ENCODE measurements at places on chromosomes 5 and 9.

DNA sequence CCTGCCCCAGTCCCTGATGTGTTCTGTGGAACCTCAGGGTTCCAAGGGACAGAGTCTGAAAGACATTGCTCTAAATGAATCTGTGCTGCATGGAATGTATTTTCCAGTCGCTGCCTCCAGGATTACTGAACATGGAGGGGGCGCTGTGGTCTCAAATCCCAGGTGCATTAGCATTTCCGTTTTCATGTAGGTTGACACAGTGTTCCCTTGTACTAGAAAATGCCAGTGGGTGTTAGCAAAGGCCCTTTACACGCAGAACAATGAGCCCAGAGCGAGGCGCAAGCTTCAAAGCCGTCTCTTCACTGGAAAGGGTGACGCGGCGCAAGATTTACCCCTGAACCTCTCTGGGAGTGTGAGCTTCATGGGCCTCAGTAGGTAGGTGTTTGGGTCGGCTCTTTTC, 308.3 kb downstream of the SLIT3 start:
- no peak for DNase-seq

DNA sequence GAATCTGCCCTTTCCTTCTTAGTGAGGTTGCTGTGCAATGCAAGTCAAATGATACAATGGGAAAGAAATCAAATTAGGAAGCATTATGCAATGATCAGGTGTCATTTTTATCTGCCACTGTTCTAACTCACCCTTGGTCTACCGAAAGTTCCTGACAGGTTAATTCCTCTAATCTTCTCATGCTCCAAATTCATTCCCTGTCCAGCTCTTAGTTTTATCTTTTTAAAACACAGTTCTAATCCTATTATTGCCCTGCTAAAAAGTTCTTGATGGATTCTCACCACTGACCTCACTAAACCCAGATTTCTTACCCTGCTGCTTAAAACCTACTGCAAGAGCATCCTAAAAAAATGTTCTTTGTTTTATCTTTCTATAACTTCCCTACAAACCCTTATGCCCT, 1000.9 kb downstream of the CDH18 start:
- peak; percentile 17 for DNase-seq

- DNase-seq = no peak
These were observed 44.8 kb downstream of the PLCXD3 start for GRCh38 chr5:41465493-41466171.

DNA sequence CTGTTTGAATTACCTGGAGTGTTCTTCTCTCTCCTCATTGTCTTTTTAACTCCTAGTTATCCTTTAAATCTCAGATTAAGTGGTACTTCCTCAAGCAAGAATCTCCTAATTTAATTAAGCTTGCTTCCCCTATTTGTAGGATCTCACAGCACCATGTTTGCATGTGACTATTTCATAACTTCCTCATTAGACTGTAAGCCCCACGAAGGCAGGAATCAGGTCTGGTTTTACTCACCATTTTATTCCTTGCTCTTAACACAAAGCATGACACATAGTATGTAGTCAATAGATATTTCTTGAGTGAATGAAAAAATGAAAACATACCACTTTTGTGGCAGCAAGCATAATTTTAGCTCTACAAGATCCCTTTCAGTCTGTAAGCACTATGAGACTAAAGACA, 1.3 kb upstream of the ERMP1 start:
- no peak for DNase-seq

DNA sequence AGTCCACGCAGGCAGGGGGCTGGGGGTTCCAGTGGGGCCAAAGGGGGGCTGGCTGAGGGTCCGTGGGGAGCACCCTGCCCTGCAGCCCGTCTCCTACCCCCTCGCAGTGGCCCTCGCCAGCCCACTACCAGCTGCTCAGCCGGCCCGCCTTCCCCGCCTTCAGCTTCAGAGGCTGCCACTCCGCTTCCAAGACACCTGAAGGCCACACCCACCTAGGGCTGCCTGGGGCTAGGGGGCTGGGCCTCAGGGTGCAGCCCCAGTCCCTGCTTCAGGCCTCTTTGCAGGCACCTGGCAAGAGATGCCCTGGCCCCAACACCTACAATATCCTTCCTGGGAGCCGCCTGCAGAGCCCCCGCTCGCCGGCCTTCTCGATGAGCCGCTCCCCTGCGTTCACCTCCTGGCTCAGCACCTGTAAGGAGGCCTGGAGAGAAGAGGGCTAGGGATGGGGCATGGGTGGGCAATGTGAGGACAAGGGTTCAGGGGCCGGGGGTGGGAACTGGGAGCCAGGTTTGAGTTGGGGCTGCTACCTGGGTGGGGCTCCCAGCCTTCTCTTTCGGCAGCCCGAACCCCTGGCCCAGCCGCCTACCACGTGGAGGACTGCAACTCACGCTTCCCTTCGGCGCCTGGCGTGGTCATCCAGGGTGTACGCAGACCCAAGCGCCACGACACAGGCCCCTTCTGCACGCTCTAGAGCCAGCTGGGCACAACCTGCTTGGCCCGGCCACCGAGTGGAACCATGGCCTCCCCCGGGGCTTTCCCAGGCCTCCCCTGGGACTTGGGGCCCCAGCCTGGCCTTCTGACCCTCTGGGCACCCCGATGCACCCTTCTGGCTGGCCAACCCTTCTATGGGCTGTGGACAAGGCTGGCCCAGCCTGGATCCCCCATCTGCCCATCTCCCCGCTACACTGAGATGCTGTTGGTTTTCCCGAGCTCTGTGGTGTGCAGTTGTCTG, 1.7 kb downstream of the STPG3 start:
- peak; percentile 55 for DNase-seq

GRCh38 chr9:109048822-109049221, 35.5 kb upstream of the CTNNAL1 start:
- DNase-seq = no peak

- DNase-seq = no peak
These were observed 75.2 kb downstream of the FCHO2 start for GRCh38 chr5:73030995-73031394.

GRCh38 chr9:123470121-123470782, 114.3 kb downstream of the CRB2 start:
- no peak for DNase-seq

DNA sequence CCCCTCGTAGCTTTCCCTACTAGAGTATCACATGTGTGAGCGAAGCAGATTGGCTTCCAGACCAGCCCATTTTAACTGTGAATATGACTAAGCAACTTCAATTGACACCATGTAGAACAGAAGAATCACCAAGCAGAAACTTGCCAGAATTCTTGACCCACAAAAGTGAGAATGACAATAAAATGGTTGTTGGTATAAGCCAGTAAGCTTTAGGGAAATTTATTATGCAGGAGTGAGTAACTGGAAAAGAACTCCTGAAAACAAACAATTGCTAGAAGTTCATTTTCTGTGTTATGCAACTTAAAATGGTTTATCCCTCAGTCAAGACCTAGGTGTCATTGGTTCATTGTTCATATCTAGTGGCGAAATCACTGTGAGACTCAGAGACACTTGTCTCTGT, 303.1 kb downstream of the DMRT2 start:
- DNase-seq = no peak

DNA sequence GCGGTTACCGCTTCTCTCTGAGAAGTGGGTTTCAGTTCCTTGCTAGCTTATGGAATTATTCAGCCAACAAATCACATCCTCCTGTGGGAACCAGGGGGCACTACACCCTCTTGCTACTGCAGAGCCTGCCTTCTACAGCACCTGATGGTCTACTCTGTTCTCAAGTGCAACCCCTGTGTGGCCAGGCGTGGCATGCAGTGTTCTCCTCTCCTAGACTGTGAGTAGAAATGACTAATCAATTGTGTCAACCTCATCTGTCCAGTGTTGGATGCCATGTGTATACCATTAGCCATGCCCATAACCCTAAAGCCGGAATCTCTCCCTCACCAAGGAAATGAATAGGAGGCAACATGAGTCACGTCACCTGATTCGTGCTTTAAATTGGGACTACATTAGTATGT, 117.2 kb upstream of the LIFR start:
- peak; percentile 44 for DNase-seq

DNA sequence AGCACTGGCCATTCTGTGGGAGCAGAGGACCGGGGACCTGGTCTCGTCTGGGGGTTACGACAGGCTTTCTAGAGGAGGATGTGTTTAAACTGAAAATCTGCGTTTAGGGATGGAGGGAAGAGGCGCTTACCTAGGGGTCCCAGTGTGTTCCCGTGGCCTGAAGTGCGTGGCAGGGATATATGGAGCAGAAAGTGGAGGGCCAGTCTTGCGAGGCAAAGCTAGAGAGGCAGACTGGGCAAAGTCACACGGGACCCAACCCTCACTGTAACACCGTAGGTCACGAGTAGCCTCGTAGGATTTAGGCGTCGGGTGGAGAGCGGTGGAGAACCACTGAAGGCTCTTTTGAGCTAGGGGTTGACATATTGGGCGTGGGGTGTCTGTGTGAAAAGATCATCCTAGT, 32.8 kb upstream of the POMT1 start:
- DNase-seq = no peak

- no peak for DNase-seq
These were observed 1461.4 kb upstream of the CDH9 start for GRCh38 chr5:28499766-28500290.

GRCh38 chr9:105305856-105306255, 61.4 kb downstream of the SLC44A1 start:
- no peak for DNase-seq
